ENCODE measurements at places on chromosomes 13 and 19.

DNA sequence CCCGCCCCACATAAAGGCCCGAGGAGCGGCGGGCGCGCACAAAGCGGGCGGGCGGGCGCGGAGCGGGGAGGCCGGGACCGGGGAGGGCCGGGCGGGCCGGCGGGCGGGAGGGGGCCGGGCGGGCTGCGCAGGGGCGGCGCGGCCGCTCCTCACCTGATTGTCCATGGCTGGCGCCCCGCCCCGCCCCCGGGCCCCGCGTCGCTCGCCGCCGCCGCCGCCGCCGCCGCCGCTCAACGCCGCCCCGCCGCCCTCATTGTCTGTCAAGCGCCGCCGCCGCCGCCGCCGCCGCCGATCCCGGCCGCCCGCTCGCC, 200 bp downstream of the MLLT1 start:
- DNase-seq: no peak

DNA sequence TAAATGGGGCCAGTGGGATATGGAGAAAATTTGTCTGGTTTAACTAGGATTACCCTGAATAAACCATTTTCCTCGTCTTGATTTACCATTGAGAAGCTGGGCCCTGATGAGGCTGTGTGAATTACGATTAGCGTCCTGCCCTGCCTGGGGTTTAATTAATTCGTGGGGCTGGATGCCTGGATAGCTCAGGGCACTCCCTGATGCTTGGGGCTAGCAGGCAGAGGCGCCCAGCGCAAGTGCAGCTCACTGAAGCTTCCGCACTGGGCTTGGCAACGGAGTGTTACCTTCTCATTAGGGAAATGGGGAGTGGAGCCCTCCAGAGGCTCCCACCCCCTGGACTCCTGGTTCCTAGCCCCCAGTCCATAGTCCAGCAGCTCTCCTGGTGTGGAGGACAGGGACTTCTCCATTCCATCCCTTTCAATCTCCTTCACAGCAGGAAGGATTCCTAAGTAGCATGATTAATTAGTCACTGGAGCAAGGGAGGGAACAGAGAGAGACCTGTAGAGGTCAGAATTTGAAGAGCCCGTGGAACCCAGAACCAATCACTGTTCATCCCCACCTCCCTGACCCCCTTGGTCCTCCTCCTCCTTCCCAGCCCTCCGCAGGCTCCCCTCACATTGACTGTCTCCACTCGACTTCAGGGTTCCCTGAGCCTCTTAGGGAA, 107.2 kb downstream of the UQCRFS1 start:
- DNase-seq: no peak

DNA sequence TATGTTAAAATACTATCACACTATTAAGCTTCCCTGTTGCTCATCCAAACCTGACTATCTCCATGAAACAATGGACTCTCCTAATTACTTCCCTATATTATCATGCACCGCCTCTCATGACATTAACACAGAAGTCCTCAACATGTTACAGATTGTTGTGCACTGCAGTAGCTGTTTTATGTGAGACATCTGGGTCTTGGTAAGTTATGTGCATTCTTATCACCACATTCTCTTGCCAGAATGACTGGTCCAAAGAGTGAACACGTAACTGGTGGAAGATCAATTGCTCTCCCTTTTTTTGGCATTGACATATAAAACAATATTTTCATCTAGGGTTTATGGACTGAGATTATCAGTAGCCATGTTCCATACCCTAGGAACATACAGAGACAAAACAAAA, 59.4 kb downstream of the POSTN start:
- no peak for DNase-seq

- DNase-seq: no peak
These were observed 6.1 kb downstream of the NAPA start for GRCh38 chr19:47508721-47509120.

DNA sequence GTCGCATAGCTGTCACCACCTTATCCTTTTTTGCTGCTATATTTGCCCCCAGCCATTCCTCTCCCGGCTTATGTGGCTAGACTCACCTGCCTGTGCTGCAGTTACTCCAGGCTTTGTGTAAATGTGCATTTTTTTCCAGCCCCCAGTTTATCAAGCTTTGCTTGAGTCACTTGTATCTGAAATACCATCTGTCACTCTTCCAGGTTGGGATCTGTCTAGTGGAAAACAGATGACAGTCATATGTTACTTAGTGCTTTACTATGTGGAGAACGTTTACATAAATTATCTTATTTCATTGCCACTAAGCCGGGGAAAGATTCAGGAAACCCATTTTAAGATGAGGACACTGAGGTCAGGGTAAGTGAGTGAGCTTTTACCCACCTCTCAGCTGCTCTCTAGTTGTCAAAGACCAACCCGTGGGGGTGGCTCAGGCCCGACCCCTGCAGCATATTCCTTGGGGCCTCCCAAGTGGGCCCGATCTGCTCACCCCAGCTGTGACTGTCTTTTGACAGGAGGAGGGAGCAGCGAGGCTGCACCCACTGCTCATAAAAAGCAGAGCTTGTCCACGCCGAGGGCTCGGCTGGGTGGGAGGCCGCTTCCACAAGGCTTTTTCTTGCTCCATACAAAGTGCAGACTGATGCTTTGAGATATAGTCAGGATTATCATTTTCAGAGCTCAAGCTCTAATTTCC, 7.2 kb downstream of the GJB2 start:
- DNase-seq: no peak

DNA sequence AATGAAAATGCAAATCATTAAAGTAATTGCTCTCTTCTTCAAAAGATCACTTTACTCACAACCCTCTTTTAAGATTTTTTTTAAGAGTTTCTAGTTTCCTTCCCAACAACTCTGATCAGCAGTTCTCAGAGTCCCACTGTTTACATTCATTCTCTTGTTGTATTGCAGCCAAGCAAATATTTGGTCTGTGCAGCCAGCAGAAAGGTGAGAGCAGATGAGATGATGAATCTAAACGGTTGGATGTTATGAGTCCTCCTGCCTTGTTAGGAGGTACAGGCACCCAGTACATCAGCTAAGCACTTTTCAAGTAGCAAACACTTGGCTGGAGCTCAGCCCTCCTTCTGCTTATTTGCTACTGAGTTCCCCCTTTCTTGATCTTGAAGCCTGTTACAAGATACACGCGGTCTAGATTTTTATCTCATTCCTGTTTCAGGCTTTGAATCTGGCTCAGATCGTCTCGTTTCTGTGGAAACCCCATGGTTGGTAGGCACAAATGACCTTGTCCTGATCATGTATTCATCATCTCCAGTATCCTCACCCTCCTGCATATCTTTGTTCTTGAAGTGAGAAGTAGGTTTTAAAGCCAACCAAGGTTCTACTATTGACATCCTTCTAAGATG, 300.7 kb downstream of the DCT start:
- no peak for DNase-seq

DNA sequence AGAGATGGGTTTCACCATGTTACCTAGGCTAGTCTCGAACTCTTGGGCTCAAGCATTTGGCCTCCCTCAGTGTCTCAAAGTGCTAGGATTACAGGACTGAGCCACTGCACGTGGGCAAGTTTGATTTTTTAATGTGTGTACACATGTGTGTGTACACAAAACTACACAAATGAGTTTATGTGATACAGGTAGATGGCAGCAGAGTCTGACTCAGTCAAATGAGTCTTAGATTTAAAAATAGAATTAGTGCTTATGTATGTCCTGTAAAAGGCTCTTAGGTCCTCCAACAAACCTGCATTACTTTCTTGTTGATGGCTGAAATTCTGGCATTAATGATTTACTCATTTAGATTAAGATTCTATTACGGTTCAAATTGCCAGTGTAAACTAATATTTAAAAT, 293.7 kb downstream of the PCDH17 start:
- DNase-seq: no peak

DNA sequence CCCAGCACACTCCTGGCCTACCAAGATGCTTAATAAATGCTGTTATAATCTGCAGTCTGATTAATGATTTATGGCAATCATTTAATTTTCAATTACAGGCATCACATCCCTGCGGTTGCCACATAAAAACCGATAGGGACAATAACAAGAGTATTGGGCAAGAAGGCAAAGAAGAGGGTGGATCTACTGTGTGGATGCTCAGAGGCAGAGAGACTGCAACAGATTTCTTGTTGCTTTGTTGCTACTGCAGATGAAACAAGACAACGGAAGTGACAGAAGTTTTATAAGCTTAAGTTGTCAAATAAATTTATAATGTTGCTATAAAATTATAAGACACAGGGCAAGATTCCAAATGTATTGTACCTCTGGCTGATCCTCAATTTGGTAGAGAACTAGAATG, 154.8 kb downstream of the ABCC4 start:
- DNase-seq: no peak

DNA sequence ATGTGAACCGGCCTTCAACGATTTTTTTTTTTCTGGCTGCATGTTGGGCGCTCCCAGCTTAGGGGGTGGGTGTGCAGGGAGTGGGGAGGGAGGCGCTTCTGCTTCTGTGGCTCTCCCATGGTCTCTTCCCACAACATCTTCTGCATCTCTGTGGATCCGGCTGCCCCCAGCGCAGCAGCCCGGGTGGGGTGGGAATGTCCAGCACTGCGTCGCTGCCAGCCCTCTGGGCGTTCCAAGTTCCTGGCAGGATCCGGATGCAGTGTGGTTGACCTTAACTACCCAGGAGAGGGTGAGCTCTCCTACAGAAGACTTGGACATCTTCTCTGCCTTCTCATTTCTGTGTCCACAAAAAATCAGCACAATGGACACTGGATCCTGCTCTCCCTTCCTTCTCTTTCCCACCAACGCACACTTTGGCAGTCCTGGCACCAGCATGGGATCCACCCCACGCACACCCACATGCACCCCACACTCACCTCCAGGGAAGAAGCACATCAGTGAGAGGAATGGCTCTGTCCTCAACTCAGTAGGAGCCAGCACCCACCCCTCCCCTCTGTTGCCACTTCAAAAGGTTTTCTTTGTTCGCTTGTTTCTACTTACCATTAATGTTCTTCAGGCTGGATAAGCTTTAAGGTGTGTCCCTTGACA, 177.3 kb downstream of the COL4A1 start:
- no peak for DNase-seq

DNA sequence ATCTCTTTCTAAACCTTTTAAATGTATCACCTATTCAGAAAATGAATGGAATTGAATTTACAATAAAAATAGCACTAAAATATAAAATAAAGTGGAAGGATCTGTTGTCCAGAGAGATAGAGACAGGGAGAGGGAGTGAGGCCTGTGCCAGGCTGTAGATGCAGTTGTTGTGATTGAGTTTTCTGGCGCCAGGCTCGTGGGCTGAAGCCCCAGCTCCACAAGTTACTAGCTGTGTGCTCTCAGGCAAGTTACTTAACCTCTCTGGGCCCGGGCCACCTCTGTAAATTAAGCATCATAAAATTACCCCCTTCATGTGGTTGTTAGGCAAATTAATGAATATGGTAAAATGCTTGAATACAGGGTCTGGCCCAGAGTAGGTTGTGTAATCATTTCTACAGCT, 52.3 kb upstream of the USP29 start:
- no peak for DNase-seq

- no peak for DNase-seq
These were observed 684.1 kb upstream of the ARGLU1 start for GRCh38 chr13:107252021-107252420.

GRCh38 chr13:73608157-73608516, 526.1 kb downstream of the KLF12 start:
- DNase-seq: no peak

GRCh38 chr19:45924891-45925447, 10.4 kb upstream of the NANOS2 start:
- DNase-seq: no peak

DNA sequence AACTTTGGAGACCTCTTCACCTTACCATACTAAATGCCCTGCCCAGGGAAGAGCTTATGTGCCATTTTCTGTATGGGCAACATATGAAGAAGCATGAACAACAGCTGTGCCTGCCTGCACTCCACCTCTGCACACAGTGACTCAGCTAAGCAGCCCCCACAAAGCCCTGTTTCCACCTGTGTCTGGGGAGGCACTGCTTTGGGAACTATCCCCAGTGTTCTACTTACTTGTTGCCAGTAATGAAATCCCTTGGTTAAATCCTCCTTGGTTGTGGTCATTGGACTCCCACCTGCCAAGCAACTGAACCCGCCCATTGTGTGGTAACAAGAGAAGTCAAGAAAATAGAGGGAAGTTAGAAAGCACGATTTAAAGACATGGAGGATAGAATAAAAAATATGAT, 84.6 kb downstream of the NALCN start:
- DNase-seq: no peak

DNA sequence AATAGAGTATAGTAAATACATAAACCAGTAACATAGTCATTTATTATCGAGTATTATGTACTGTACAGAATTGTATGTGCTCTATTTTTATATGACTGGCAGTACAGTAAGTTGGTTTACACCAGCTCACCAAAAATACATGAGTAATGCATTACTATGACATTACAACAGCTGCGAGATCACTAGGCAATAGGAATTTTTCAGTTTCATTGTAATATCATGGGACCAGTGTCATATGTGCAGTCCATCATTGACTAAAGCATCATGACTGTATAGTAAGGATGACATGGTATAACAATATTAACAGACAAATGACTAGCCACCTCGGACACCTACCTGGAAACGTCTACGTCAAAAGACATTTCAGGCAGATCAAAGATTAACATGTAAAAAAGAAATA, 33.6 kb downstream of the ATP7B start:
- DNase-seq: no peak

GRCh38 chr19:10372690-10373089, 7.7 kb downstream of the TYK2 start:
- no peak for DNase-seq

GRCh38 chr19:33507021-33507956, 14.3 kb downstream of the PEPD start:
- DNase-seq: peak; percentile 19

DNA sequence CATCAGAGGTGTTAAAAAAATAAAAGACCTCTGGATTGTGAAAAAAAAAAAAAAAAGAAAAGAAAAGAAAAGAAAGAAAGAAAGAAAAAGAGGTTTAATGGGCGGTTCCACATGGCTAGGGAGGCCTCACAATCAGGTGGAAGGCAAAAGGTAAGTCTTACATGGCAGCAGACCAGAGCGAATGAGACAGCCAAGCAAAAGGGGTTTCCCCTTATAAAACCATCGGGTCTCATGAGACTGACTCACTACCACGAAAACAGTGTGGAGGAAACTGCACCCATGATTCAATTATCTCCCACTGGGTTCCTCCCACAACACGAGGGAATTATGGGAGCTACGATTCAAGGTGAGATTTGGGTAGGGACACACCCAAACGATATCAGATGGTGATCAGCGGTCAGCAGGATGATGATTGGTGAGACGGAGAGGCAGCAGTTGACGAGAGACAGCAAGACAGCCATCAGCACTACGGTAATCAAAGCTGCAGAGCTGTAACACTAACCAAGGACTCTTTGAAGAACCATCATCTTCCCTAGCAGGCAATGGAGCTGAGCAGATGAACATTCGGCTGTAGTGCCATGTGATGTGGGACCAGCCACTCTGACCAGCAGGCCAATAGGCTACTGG, 3.9 kb upstream of the CD209 start:
- DNase-seq: no peak

- DNase-seq: no peak
These were observed 696 bp upstream of the ERFL start for GRCh38 chr19:41928754-41929535.

Measured in HFFc6 (cell line).